ENCODE measurements at places on chromosomes 1 and 21. TPM values are rescaled to one million over a fixed set of nuclear protein-coding genes. Genes with fewer than 3 reads are reported as not detected.

The RAB3B gene
- total RNA-seq = 0.02 TPM

The PCSK9 gene
- not detected for total RNA-seq

The MCOLN3 gene
- 0.66 TPM for total RNA-seq

The GNG12 gene
- 0.05 TPM for total RNA-seq

The ELAPOR1 gene
- total RNA-seq = 32.0 TPM

The NDUFS2 gene
- 89.6 TPM for total RNA-seq
